ENCODE measurements at places on chromosomes 7 and 10. TPM values are rescaled to one million over a fixed set of nuclear protein-coding genes. Genes with fewer than 3 reads are reported as not detected.

Gene DHTKD1
- 31.7 TPM for total RNA-seq

Gene LIPM
- not detected for total RNA-seq

- DNase-seq, result peak; percentile 54
Measured at GRCh38 chr10:69716711-69717560, 84.8 kb upstream of the COL13A1 start.

Gene KCP
- total RNA-seq, result 0.32 TPM

Gene MSS51
- total RNA-seq, result 253 TPM

DNA sequence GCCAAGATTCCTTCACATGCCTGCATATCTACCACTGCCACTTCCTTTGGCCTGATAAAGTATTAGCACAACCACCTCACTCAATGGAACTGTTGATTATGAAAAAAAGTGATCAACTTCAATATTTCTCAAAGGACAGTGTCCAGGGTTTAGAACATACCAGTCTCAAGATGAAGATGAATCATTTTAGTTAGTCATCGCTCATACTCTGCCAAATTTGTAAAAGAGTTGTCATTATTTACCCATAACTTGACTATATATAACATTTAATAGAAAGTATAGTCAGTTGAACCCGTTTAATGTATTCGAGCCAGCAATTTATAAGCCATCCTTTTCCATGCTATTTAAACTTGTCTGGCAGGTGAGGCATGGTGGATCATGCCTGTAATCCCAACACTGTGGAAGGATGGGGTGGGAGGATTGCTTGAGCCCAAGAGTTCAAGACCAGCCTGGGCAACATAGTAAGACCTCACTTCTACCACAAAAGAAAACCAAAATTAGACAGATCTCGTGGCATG lies 33.2 kb downstream of the SPAM1 start:
- DNase-seq, result no peak

DNA sequence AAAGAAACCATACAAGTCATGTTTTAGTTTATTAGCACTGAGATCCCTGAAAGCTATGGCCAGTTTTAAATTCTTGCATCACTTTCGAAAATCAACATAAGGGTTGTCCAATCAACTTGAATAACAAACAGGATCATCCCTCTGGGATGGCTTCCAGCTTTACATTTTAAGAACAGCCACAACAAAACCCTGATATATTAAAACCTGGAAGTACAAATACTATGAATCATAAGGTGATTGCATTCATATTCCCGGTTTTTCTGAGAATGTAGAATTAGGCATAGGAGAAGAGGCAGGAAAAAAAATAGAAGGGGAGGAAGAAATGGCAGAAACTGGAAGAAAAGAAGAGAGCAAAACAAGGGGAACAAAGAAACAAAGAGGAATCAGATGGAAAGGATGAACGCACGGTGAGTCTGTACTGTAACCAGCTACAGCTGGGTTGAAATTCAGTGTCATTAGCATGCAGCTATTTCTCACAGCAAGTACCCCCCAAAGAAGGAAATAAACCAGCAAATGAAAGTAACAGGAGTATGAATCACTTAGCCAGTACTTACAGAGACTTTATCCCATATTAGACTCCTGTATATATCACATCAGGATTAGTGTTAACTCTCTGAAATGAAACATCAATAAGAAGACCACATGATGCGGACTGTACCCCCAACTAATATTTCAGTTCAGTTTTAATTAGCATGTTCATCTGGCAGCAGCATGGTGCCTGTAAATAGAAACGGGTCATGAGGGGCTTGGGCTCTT lies 301.3 kb downstream of the RNLS start:
- DNase-seq, result no peak

Gene FAM221A
- total RNA-seq, result 0.57 TPM

DNA sequence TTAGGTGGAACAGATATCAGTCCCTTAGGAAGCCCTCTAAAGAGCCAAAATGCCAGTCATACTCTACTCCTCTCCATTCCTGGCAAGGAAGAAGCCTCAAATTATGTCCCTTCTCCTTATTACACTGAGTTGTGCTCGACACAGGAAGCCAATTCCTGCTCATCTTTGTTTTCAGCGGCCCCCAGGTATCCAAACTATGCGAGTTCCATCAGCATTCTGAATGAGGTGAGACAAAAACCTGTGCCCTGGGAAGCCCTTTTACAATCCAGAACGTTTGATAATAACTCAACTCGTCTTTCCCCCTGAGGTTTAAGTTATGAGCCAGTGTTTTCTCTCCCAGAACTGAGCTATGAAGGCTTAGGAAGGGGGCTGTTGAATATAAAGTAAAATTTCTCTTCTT lies 580.5 kb downstream of the NXPH1 start:
- no peak for DNase-seq

DNA sequence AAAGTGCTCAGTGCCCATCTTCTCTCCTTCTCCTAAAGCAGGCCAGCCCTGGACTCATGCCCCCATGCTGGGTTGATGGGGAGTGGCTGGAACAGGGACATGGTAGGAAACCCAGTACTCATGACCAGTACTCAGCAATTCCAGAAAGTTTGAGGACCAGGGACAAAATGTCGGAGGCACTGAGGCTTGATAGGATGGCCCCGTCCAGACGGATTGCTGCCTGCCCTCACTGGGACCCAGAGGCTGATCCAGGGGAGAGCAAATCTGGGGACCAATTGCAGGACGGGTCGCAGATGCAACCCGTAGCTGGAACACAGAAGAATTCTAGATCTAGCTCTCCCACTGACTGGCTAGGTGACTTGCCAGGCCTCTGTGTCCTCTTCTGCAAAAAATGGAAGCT lies 5.1 kb downstream of the ZCCHC24 start:
- DNase-seq, result no peak

Gene ASB10
- total RNA-seq, result 29.6 TPM

- no peak for DNase-seq
Measured at GRCh38 chr10:102603946-102604345, 40.3 kb upstream of the TRIM8 start.

DNA sequence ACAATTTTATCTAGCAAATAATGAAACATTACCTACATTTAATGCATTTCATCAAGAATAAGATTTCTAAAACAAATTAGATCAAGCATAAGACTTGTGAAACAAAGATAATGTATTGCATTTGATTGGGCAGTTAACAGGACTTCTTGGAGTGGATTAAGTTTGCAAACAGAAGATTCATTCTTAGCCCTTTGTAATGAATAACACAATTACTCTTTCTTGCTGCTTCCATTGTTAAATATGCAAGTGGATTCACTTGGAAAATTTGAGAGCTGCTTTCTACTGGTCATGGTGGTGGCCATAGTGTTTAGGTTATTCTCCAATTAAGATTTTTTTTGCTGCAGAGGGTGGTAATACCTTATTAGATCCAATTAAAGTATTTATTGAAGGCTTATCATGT lies 6.0 kb downstream of the PPP1R9A start:
- DNase-seq, result no peak

Data from psoas muscle (tissue), 8 donors.